ENCODE measurements at places on chromosomes 2 and 18.

DNA sequence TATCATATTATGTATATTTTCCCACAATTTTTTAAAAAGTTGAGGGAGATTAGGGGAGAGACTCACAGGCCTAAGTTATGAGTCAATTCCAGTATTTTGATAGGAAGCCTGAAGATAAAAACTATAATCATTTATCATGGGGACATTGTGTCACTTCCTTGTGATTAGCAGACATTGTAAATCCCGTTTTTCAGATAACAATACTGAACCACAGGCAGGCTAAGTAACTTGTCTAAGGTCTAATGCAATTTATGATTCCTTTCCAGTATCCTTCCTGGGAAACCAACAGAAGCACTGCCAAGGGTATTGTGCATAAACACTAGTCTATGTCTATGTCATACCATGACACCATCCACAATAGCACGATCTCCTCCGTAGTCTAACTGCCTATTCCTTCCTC, 235.2 kb upstream of the PIK3C3 start:
- no peak for DNase-seq

- no peak for DNase-seq
These were observed 472.8 kb downstream of the PLCL1 start for GRCh38 chr2:198277181-198277580.

GRCh38 chr2:215277944-215278343, 33.9 kb upstream of the ATIC start:
- DNase-seq: no peak

DNA sequence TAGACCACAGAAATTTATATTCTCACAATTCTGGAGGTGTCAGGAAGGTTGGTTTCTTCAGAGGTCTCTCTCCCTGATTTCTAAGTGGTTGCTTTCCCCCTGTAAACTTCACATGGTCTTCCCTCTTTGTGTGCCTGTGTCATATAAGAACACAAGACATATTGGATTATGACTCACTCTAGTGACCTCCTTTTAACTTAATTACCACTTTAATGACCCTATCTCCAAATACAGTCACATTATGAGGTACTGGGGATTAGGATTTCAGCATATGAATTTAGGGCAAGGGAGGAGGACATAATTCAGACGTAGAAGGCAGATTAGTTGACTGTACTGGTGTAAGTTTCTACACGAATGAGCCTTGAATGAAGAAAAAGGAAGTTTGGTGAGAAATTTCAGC, 38.2 kb upstream of the EPHA4 start:
- no peak for DNase-seq

GRCh38 chr18:74351354-74351753, 35.7 kb downstream of the C18orf63 start:
- no peak for DNase-seq

- DNase-seq: no peak
These were observed 1223.1 kb upstream of the ZEB2 start for GRCh38 chr2:145743011-145743410.

GRCh38 chr2:15983496-15983895, 43.1 kb downstream of the MYCN start:
- no peak for DNase-seq

DNA sequence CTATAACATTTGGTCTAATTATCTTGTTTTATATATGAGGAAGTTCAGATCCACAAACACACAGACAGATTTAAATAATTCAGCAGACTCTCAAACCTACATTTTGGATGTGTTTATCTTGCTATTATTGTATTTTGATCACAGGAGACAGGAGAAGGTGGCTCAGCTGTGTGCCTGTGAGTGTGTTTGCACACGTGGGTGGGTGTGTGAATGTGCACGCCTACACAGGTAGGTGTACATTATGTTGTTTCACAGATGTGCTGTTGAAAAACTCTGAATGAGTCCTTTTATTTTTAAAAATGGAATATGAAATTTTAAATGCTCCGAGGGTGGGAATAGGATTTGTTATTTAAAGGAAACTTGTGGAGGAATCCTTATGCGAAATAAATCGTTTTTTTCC, 183.4 kb downstream of the PRKCE start:
- no peak for DNase-seq

DNA sequence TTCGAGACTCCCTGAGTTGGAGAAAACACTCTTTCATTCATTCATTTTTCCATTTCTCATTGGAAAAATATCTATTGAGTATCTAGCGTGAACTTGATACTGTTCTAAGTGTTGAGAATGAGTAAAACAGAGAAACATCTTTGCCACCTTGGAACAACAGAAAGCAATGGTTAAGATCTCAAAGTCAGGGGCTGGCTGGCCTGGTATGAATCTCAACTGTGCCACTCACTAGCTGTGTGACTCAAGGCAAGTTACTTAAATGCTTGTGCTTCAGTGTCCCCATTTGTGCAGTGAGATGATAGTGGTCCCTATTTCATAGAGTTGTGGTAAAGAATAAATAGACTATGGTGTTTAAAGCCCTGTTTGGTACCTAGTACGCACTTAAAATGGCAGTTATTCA, 415.2 kb downstream of the NBAS start:
- DNase-seq: no peak

- DNase-seq: no peak
These were observed 370.8 kb downstream of the OSR1 start for GRCh38 chr2:18987592-18988073.
